ENCODE measurements at places on chromosomes 12 and 14.

DNA sequence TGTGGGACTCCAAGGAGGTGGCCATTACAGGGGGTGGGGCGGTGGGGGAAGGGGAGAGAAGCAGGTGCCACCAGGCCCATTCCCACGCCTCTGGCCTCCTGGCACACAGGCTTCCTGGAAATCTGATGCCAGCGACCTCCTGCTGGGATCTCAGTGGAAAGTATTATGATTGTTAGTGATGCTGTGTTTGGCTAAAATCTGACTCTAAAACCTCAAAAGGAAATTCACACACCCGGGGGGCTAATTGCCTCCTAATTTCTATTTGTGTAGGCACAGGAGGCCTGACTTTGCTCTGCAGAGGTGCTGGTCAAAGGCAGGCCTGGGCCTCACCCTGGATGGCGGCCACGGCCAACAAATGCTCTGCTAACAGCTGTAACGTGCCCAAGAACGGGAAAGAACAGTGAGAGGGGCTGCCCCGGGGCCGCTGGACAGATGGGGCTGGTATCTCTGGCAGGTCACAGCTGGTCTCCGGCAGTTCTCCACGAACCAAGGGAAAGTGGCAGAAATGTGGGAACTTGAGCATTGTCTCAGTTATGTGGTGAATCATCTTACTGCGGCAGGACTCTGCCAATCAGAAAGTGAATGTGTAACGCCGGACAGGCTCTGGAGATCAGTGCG lies 14.3 kb downstream of the FAM181A start:
- DNase-seq, result peak; percentile 90

- no peak for DNase-seq
Observed at GRCh38 chr14:30204431-30204980, 276.9 kb upstream of the PRKD1 start.

DNA sequence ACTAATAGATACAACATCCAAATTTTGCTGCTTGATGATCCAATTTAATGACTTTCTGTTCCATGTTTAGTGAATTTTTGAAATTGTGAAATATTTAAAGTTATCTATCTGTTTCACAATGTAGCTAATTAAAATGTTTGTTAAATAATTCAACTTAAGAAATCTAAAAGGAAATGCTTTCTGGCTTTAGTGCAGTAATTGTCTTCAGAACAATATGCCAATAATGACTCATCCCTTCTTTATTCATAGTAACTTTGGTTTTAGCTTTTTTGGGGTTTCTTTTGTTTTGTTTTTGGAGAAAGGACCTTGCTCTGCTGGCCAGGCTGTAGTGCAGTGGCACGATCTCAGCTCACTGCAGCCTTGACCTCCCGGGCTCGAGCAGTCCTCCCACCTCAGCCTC lies 479.2 kb upstream of the RGS6 start:
- no peak for DNase-seq

GRCh38 chr12:2173971-2174370 lies 121.2 kb downstream of the CACNA1C start:
- DNase-seq, result no peak

- peak; percentile 39 for DNase-seq
Observed at GRCh38 chr12:52032446-52032803, 18.8 kb upstream of the NR4A1 start.

DNA sequence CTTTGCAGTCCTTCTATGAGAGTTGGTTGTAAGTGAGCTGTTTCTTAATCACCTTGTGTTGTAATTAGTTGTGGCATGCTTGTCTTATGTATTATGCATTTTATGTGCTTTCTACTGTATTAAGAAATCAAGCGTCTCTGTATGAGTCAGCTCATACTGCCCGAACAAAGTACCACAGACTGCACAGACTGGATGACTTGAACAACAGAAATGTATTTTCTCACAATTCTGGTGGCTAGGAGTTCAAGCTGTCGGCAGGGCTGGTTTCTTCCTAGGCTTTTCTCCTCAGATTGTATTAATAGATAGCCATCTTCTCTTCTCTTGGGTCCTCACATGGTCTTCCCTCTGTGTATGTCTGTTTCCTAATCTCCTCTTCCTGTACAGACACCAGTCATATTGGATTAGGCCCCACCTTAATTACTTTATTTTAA lies 77.7 kb downstream of the FLRT2 start:
- DNase-seq, result peak; percentile 98

DNA sequence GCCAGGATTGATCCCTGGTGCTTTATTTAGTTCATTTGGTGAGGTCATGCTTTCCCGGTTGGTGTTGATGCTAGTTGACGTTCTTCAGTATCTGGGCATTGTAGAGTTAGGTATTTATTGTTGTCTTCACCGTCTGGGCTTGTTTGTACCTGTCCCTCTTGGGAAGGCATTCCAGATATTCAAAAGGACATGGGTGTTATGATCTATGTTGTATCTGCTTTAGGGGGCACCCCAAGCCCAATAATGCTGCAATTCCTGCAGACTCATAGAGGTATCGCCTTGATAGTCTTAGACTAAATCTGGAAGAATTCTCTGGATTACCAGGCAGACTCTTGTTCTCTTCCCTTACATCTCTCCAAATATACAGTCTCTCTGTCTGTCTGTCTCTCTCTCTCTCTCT lies 42.1 kb downstream of the AK7 start:
- DNase-seq, result peak; percentile 51

- no peak for DNase-seq
Observed at GRCh38 chr12:63792338-63792737, 12.6 kb downstream of the RXYLT1 start.

DNA sequence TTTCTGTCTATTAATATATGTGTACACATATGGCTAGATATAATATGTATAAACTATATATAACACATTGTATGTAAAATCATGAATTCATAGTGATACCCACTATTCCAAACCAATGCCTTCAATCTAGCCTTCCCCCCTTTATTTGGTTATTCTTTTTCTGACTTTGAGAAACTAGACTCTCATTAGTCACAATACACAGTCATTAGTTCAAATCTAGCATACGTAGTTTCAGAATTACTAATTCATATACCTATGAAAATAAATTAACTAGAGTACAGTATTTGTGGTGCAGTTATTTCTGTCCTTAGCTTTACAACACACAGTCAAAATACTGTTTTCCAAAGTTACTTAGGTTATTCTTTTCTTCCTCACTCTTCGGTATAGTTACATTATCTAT lies 268.2 kb downstream of the DPF3 start:
- DNase-seq, result no peak

DNA sequence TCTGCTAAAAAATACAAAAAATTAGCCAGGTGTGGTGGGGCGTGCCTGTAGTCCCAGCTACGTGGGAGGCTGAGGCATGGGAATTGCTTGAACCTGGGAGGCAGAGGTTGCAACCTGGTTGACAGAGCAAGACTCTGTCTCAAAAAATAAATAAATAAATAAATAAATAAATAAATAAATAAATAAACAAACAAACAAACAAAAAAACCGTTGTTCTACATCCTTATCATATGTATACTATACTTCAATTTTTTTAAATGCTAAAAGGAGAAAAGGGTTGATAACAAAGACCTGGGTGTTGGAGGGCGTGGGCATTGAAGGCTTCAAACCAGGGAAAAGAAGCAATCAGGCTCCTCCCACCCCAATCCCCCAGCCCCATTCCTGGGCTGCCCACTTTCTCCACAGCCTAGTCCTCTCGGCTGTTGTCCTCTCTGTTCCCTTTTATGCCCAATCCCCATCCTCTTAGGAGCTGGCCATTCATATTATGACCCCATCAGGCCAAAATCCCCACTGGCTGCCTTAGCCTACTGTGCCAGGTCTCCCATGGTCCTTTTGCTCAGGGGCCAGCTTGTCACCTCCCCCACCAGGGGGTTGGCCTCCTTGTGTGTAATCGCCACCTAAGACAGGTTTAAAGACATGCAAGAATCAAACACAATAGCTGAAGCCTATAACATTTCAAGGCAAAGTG lies 30.2 kb downstream of the CLMN start:
- DNase-seq, result no peak

GRCh38 chr12:92452763-92453162 lies 250.0 kb upstream of the PLEKHG7 start:
- DNase-seq, result no peak

DNA sequence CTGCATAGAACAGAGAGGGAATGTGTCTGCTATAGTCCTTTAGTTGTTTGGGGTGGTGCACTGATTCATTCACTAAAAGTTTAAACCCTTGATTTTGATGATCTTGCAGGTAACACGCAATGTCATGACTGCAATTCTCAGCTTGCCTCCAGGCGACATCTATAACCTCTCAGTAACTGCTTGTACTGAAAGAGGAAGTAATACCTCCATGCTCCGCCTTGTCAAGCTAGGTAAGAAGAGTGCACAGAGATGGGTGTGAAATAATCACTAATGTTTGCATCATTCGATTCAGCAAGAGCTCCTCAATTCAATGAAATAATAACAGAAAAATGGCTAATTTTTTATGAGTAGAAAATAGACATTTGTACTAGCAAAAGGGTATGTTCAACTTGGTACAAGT lies 203.7 kb downstream of the PTPRO start:
- DNase-seq, result peak; percentile 70

- DNase-seq, result peak; percentile 91
Observed at GRCh38 chr14:61103541-61104339, 122.7 kb downstream of the SLC38A6 start.

DNA sequence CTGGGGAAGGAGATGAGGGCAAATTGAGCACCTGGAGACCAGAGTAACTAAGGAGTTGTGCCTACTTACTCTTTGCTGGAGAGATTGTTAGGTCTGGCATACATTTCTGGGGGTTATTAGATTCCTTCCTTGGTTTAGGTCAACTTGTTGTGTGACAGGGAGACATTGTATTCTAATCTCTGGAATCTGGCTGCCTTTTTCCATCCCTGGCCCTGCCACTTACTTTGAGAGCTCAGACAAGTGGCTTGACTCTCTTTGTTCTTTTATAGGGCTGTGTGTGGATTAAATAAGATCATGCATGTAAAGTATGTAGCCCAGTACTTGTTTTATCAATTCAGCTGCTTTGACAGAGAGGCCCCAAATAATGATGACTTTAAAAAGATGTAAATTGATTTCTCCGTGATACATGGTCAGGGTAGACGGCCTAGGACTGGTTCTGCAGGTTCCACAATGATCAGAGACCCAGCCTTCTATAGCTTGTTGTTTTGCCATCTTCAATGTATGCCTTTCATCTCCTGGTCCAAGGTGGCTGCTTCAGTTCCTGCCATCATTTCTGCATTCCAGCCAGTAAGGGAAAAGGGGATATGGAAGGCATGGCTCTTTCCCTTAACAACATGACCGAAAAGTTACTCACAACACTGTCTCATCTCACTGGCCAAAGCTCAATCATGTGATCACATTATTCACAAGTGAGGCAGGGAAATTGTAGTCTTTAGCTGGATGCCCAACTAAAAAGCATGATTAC lies 72.6 kb downstream of the CHST11 start:
- DNase-seq, result no peak
